ENCODE measurements at places on chromosomes 1 and 21.

GRCh38 chr1:58290685-58291372, 255.7 kb downstream of the OMA1 start:
- peak; percentile 24 for DNase-seq

DNA sequence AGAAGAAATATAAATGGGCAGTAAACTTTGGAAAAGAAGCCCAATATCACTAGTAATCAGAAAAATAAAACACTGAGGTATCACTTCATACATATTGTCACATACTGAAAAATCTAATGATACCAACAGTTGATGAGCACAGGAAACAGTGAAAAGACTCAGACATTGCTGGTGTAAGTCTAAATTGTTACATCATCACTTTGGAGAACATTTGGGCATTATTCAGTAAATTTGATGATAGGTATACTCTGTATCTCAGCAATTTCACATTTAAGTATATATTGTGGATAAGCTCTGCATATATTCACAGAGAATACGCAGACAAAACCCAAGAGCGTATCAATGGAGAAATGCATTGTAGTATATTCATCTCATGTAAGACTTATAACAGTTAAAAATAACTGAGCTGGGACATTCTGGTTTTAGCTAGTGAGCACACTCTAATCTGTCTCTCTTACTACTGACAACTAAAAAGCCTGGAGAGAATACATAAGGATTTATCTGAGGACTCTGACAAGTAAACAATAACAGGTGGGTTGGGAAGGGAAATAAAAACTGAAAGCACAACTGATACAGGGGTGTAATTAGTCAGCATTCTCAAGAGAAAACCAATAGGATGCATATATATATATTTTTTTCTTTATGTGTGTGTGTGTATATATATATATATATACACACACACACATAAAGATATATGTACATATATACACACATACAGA, 212.7 kb upstream of the JUN start:
- DNase-seq = no peak

GRCh38 chr1:150537732-150538684, 11.2 kb upstream of the ADAMTSL4 start:
- peak; percentile 67 for DNase-seq

- DNase-seq = no peak
These were observed 72.2 kb downstream of the SNX7 start for GRCh38 chr1:98733782-98734112.

DNA sequence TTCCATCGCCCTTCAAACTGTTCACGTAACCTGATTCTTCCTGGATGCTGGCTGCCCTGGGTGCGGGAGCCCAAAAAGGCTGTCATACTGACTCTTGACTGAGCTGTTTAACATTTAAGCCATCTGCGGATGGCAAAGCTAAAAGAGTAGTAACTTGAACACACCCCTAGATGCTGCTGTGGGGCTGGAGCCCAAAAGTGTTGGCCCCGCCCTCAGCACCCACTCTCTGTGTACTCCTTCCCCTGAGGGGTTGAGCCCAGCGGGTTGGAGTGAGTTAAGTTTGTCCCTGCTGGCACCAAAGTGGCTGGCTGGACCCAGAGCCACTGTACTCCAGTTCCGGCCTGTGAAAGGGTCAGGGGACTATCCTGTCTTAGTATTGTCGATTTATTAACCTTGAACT, 640.6 kb downstream of the PTPRU start:
- DNase-seq = no peak
